CD8-positive, alpha-beta memory T cell (primary cell): ENCODE measurements at places on chromosomes 16 and 17.

GRCh38 chr17:35668802-35669201 is 62.6 kb upstream of the RASL10B start:
- no peak for DNase-seq

GRCh38 chr17:58176200-58176599 is 9.4 kb downstream of the OR4D2 start:
- DNase-seq = no peak

- no peak for DNase-seq
These were observed 40.4 kb downstream of the GDPD1 start for GRCh38 chr17:59260722-59261121.

DNA sequence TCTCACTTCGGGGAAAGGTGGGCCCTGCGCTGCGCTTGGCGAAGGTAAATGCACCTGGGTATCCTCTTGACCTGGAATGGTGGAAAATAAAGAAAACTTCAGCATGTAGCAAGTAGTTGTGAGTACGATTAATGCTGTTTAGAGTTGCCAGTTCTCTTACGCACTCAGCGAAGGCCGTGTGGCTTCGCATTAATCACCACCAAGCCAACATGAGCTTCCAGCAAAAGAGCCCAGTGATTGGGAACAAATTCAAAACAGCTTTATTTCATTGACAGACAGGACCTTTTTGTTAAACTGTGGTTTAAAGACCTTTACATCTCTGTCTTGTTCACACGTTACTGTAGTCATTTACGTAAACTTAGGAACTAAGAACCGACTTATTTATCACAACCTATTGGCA is 531.4 kb downstream of the MAF start:
- DNase-seq = no peak

GRCh38 chr16:16992975-16993765 is 477.6 kb downstream of the XYLT1 start:
- no peak for DNase-seq

- DNase-seq = no peak
These were observed 9.2 kb downstream of the AXIN2 start for GRCh38 chr17:65552214-65552613.

GRCh38 chr16:31082368-31083045 is 6.2 kb downstream of the PRSS53 start:
- DNase-seq = no peak

- DNase-seq = peak; percentile 59
These were observed 6.7 kb downstream of the CAMTA2 start for GRCh38 chr17:4980644-4981216.

GRCh38 chr16:9670033-9670432 is 512.2 kb downstream of the GRIN2A start:
- no peak for DNase-seq

GRCh38 chr17:82868715-82869131 is 28.9 kb upstream of the ZNF750 start:
- DNase-seq = no peak
